ENCODE measurements at places on chromosomes 3 and 15.
A peak's percentile ranks its signal among the peaks of the same experiment; 100 is the strongest.

DNA sequence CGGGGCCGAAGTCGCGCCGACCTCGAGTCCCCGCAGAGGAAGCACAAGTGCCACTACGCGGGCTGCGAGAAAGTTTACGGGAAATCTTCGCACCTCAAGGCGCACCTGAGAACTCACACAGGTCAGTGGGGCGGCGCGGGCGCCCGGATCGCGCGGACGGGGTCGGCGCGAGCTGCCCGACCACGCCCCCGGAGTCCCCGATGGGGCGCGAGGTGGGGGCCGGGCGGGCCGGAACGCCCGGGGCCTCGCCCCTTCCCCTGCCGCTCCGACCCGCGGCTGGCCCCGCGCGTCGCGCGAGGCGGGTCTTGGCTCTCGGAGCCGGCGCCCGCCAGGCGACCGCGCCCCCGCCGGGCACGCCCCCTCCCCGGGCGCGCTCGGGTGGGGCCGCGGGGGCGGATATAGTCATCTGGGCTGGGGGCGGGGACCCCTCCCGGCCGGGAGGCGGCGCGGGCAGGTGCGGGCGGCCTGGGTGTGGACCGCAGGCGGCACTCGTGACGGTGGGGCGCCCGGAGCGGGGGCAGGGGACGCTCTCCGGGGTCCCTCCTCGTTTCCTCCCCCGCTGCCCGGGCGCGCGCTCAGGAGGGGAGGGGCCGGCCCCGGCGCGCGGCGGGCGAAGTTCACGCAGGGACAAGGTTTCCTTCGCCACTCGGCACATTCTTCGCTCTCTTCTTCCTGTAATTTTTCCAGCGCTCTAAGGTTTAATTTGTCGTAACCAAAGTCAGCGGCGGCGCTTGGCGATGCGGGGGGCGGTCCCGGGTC is 1.2 kb downstream of the KLF13 start:
- DNase-seq, result peak; percentile 79

DNA sequence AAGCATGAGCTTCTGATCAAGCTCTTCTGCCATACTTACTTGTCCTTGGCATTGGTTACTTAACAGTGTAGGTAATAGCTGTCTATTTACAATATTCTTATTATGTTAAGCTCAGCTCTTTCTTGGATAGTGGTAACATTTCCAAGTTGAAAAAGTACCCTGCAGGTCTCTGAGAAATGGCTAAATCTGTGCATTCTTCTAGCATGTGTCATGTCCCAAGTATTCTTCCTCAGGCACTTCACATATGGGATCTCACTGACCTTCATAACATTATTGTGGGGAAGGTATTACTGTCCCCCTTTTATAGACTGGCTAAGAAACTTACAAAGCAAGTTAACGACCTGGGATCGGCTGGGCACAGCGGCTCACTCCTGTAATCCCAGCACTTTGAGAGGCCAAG is 236.1 kb downstream of the RORA start:
- no peak for DNase-seq

DNA sequence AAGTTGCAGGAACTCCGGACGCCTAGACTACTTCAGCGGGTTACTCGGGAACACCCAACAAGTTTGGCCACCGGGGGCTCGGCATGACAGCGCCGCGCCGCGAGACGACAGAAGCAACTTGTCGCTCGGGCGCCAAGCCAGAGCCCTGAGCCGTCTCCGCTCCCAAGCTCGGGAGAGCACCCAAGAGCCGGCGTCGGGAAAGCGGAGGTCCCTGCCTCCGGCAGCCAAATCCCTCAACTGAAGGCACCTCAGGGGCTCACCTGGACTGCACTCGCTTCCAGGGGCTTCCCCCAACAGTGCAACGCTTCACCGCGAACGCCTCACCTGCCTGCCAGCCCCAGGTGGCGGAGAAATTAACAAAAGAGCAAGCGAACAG is 640 bp downstream of the MB21D2 start:
- peak; percentile 70 for DNase-seq

GRCh38 chr3:62874711-62875557 is at the start of gene CADPS:
TSS of gene CADPS (minus strand) at chr3:62875416. CDS start at chr3:62875029, 387 bp downstream.
- peak; percentile 44 for DNase-seq

- no peak for DNase-seq
Measured at GRCh38 chr3:158314426-158315357, 204.8 kb downstream of the RSRC1 start.

- DNase-seq, result no peak
Measured at GRCh38 chr15:78914027-78914764, 30.6 kb downstream of the CTSH start.

DNA sequence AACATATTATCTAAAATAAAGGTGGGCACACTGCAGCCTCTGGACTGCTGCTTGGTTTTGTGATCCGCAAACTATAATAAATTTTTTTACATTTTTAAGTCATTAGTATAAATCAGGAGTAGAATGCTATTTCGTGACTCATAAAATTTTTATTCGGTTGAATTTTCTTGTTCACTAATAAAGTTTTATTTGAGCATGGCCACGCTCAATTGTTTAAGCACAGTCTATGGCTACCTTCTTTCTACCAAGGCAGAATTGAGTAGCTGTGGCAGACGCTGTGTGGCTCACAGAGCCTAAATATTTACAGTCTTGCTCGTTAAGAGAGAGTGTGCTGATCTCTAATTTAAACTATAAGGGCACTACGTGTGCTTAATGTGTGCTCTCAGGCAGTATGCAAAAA is 28.9 kb downstream of the ROBO2 start:
- DNase-seq, result no peak

DNA sequence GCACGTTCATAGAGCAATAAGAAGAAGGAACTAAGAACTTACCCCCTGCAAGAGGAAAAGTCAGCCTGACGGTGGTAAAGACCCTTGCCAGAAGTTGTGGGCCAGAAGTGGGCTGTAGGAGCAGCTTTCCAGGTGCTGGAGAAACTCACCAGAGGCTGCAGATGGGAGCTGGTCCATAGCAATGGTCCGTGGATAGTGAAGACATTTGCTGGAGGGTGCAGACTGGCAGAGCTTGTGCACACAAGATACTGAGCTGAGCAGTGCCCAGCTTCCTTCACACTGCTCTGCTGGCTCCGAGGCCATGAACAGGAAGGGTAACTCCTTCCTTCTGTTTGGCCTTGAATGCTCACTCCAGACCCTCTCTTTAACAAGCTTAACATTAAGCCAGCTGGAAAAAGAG is 149.8 kb upstream of the BNIP2 start:
- DNase-seq, result no peak

DNA sequence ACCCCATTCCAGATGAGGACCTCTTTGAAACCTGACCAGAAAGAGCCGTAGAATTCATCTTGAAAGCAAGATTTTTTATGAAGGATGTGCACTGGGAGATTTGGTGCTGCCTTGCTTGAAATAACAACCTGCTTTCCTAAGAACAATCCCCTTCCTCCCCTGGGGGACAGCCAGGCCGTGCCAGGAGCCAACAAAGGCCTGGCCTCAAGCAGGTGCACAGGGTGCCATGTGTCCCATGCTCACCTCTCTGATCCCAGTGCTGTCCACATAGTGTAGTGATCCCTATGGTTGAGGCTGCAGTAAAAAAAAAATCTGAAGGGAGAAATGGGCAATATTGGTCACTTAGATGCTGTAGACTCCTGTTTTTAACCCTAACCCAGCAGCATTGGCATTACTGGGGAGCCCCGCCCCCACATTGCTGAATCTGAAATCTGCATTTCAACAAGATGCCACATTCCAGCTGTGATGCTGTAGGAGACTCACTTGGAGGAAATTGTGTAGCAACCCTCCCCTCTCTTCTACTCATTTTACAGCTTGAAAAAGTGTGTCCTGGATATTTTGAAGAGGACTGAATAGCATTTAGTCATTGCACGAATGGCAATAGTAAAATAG is 171.2 kb downstream of the APBA2 start:
- DNase-seq, result no peak

DNA sequence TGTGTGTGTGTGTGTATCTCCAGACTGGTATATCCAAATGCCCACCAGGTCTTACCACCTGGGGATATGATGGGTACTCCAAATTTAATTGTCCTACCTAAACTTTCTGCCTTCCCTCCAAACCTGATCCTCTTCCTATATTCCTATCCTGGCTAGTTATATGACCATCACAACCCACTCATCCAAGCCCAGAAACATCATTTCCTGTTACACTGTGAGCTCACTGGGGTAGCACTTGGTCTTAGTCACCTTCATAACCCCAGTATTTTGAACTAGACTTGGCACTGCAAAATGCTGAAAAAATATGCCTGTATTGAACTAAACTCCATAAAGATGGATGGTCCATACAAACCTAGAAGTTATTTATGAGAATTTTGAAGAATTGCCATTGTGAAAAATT is 178.8 kb upstream of the EIF1B start:
- DNase-seq, result no peak

GRCh38 chr15:64854526-64854925 is 12.8 kb downstream of the PLEKHO2 start:
- DNase-seq, result no peak

DNA sequence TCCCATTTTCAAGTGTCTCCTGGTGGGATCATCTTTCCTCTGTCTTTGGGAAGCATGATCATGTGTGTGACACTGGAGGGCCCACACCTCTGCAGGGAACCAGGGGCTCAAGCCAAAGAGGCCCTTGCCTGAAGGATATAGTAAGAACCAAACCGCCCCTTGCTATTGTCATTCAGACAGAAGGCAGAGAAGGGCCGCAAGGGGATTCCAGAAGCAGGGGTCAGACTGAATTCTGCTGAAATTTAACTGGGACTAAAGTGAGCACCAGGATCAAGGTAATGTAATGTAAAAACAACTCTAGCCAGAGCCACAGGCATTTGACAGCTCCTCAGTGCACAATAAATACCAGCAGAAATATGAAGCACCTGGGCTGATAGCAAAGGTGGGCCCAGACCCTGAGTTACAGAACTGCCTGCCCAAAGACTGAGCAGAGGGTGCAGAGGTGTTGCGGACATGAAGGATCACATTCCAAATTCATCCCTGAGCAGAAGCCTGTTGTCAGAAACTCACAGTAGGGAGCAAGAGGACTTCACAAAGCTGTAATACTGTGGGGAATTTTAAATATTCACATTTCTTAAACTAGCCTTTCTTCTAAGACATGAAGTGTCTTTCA is 46.0 kb upstream of the RASGRF1 start:
- no peak for DNase-seq

GRCh38 chr3:94115482-94115881 is 52.6 kb downstream of the NSUN3 start:
- no peak for DNase-seq

- no peak for DNase-seq
Measured at GRCh38 chr3:127337001-127337400, 49.2 kb upstream of the PRR20G start.

- DNase-seq, result no peak
Measured at GRCh38 chr3:173465112-173465511, 67.6 kb downstream of the NLGN1 start.

- no peak for DNase-seq
Measured at GRCh38 chr15:96170979-96171739, 159.3 kb upstream of the NR2F2 start.

GRCh38 chr3:131031660-131032059 is 5.0 kb downstream of the NEK11 start:
- DNase-seq, result no peak

DNA sequence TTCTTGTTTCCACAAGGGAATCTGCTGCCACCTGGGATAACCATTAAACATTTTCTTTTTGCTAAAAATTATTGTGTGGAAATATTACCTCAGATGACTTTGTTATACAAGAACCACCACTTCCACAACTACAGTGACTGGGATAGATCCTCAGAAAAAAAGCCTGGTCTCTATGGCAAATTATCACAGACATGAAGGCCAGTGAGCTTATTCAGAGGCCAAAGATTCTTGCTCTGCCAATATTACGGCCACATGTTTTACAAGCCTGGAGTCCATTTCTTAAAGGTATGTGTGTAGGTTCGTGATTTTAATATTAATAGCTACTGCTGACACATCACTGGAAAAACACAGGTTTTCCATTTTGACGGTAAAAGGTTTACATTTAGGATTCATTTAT is 73.8 kb downstream of the MYO1E start:
- no peak for DNase-seq

DNA sequence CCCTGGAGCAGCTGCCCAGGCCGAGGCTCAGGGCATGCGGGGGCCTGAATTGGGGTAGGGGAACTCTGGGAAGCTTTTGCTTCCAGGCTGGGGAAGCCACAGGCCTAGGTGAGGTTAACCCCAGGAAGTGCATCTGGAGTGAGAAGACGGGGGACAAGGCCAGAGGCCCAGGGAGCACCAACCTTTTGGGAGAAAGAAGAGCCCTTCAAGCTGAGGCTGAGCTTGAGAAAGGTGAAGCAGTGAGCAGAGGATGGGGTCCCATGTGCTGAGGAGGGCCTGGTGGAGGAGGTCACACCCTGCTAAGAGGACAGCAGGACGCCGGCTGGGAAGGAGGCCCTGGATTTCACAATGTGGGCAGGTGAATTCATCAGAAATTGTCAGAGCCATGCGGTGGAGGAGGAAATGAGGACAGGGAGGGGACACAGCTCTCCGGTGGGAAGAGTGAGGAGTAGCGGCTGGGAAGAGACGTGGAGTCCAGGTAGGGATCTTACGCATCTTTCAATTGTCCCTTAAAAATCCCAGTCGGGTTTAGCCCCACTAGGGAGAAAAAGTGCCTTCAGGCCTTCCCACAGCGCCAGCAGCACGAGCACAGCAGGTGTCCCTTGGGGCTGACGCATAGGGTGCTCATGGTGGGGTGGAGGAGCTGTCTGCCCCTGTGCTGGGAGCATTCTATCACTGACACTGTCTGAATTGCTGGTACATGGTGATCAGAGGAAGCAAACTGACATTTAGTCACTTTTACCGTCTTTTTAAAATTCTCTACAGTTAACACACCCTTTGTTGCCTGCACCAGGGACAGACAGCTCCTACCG is 50.9 kb downstream of the HCN4 start:
- DNase-seq, result no peak

DNA sequence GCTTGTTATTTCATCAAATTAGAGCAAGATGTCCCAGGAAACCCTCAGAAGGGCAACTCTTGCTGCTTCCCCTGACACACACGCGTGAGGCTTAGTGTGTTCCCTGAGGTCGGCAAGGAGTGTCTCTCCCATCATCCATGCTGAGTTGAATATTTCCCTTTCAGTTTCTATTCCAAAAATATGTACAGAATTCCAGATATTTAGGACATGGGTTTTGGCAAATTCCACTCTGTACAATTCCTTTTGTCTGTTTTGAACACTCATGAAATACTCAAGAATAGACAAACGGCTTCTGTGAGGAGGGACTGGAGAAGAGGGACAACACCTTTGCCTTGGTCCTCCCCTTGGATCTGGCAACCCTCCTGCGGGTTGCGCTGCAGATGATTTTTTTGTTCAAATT is 138.0 kb downstream of the DUT start:
- DNase-seq, result no peak

DNA sequence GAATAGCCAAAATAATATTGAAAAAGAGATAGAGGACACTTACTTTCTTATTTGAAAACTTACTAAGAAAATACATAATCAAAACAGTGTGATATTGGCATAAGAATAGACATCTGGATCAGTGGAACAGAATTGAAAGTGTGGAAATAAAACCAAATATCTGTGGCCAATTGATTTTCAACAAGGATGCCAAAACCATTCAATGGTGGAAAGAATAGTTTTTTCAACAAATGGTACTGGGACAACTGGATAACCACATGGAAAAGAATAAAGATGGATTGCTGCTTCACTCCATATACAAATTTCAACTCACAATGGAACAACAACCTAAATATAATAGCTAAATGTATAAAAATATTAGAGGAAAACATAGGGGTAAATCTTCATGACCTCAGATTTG is 152.5 kb upstream of the GPR149 start:
- no peak for DNase-seq

GRCh38 chr3:181704421-181705085 is 7.2 kb upstream of the SOX2 start:
- no peak for DNase-seq

- no peak for DNase-seq
Measured at GRCh38 chr3:138818185-138818860, 16.4 kb downstream of the PIK3CB start.

All from mucosa of descending colon (tissue), 3 donors.